NCI-H524 (cell line): ENCODE measurements at places on chromosomes 16 and 17.

DNA sequence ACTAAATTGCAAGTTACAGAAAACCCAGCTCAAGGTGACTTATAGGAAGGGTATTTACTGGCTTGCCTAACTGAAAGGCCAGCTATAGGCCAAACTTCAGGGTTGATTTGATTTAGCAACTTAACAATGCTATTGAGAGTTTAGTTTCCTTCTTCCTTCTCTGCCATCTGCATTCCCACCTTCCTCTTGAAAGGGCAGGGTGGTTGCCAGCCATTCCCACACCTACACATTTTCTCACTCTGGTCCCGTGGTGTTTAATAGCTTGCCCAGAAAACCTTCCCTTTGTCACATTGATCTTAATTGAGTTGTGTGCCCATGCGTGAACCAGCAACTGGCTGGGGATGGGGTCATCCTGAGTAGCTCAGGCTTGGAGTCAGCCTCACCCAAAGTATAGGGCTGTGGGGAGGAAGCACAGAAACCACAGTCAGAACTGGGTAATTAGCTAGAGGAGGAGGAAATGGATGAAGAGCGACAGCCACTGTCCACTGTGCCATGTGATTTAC, 194.7 kb downstream of the SPECC1 start:
- DNase-seq: no peak

- DNase-seq: no peak
Observed at GRCh38 chr17:71052971-71053370, 883.6 kb downstream of the KCNJ2 start.

- no peak for DNase-seq
Observed at GRCh38 chr16:68696514-68696913, 40.6 kb upstream of the CDH1 start.

GRCh38 chr16:15880434-15881308, 7.7 kb downstream of the CEP20 start:
- DNase-seq: no peak

- no peak for DNase-seq
Observed at GRCh38 chr17:82334622-82335394, 1.2 kb upstream of the SECTM1 start.

DNA sequence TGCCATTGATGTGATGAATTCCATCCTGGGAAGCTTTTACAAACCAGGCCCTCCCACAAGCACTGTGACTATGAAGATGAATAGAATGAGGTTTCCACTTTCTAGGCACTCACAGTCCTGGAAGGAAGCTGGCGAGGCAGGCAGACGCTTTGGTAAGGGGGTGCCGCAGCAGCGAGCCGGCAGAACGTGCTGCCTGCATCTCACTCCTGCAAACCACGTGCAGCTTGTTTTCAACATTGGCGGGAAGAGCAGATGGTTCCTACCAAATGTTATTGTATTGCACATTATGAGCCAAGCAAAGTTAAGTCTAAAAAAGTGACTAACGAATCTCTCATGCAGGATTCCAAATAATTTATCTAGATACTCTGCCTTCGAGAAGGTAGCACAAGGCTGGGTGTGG, 3.7 kb upstream of the DNAI2 start:
- DNase-seq: peak; percentile 30

DNA sequence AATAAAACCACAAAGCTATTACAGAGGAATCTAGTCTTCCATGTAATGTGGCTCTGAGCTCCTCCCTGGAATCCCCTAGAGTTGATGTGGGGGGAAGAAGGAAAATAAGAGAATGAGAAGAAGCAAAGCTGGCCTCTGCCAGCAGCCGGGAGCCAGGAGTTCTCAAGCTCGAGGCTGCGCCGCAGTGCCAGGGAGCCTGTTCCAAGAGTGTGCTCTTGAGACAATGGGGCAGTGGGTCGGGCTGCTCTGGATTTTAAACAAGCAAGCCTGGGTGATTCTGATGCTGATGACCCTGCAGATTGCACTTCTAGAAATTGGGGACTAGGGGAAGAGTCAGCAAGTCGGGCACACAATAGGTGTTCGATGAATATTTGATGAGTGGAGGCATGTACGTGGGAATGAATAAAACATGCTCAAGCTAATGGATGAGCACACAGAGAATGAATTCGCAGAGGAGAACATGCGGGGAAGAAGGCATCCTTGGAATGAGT, 119.9 kb downstream of the CMIP start:
- no peak for DNase-seq

DNA sequence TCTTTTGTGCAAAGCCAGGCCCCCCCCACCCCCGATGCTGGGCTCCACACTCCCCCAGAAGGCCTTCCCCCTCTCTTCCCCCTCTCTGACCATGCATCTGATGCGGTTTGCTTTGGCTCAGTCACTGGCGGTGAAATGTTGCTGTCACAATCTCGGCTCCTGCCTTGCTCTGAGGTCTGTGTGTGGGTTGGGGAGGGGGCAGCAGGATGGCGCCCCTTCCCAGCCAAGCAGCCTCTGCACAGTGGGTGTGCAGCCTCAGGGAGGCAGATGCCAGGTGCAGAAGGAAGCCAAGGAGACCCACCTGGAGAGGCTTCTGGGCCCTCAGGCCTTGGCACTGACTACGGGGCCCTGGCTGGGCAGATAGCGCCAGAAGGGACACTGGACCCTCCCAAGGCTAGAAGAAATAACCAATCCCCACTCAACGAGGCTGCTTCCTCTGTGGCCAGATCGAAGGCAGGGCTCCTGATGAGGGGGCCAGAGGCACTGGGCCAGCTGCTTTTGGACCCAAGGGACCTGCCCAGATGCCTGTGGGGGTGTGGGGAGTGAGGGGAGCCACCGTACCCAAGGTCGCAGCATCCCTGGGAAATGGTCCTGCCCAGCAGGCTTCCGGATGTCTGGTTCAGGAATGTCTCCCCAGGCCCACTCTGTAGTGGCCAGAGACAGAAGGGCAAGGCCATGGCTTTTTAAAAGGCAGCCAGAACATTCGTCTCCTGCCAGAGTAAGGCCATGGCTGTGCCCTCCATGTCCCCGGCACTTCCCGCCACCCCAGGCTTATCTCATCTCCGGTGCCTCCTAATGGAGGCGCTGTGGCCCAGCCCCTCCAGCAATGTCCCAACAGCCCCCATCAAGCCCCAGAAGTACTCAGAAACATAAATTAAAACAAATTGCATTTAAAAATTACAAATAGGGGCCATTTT, 43.4 kb upstream of the SLC38A10 start:
- DNase-seq: no peak

DNA sequence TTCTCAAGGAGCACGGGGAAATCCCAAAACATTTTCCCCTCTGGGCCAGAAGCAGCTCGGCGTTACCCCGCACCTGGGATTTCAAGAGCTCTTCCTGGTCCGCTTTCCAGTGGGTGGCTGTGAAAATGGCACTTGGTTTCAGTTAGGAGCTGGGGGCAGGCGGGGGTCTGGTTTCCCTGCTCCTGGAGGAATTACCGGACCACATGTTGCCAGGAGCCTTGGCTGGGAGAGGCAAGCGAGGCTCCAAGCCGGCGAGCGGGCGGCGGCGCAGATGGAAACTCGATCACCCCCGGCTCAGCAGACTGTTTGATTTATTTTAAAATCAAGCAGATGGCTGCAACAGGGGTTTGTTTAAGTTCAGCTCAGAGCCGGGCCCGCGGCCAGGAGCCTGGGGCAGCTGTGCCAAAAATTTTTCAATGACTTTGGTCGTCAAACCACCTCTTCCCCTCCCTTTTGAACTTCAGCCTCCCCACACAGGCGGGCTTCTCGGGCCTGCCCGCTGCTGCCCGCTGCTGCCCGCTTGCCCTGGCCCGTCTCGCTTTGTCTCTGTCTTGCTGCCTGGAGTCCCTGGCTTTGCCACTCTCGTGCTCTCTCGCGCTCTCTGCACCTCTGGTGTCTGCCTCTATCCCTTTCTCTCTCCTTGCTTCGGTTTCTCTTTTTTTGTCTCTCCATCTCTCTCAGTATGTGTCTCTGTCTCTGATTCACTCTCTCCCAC, 108.0 kb upstream of the CIBAR2 start:
- peak; percentile 99 for DNase-seq

DNA sequence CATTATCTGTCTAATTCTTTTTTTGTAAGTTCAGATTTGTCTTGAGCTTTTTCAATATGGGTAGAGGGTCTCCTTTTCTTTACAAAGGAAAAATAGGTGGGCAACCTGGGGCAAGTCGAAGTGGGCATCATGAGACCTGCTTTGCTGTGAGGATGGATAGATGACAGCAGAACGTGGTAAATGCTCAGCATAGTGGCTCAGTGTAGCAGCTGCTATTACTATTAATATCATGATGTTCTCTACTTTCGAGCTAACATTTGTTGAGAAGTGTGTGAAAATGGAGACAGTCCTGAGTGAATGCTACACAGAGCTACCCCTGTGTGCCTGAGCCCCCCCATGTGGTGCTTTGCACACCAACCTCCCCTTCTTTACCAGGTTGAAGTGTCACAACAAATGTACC, 39.0 kb upstream of the LGALS9 start:
- no peak for DNase-seq

DNA sequence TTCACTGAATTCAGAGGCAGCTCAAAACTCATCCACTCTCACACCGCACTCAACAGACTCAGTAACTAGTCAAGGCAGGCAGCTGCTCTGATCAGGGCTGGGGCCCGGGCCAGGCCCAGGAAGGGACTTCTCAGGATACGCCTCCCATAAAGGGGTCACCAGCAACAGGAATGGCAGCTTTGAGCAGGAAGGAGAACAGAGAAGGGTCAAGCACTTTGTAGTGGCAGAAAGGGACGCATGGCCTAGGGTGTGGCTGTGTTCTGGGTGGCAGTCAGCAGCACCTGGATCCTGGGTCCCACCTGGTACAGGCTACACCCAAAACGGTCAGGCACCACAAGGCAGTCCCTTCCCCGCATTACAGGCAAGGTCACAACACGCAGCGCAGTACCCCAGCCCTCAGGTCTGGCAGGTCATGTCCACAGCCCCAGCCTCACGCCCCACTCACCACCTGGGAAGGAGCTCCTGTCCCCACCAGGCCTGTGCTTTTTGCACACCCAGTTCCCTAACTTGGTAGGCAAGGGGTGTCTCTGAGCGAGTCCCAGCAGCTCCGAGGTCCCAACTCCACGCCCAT, 99.7 kb downstream of the ZNF778 start:
- DNase-seq: no peak

DNA sequence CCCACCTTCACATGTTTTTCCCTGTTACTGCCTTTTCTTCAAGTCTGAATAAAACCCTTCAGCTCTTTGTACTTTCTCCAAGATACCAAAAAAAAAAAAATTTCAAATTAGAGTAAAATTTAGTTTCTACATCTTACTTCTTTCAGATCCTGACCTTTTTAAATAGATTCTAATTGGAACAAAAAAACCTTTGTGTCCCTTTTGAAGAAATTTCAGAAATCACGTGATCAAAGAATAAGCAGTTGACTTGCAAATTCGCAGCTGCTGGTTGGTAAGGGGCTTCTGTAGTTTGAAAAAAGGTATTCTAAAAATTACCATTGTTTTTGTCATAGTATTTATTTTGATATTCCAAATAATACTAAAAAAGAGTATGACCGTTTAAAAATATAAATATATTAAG, 71.7 kb downstream of the CDC27 start:
- DNase-seq: no peak

- no peak for DNase-seq
Observed at GRCh38 chr16:69905171-69905555, 46.0 kb upstream of the CLEC18A start.

GRCh38 chr17:36072431-36073121, 8.5 kb downstream of the CCL18 start:
- no peak for DNase-seq

DNA sequence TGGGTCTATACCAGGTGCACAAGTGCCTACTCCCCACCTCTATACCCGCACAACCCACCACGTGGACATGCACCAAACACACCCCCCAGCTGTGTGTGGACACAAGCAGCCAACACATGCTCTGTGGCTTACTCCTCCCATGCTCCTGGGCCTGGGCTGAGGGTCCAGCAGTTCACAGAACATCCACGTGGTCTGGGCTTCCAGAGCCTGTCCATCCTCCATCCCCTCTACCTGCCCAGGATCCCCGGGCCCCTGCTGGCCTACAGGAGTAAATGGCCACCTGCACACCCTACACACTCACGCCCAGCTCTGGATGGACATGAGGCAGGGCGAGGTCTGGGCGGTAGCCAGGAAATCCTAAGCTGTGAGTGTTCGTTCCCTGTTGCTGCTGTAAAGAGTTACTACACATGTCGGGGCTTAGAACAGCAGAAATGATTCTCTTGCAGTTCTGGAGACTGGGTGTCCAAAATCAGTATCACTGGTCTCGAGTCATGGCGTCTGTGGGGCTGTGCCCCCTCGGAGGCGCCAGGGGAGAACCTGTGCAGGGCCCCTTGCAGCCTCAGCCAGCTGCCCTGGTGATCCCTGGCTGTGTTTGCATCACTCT, 15.0 kb upstream of the RAI1 start:
- no peak for DNase-seq

- no peak for DNase-seq
Observed at GRCh38 chr16:50603206-50604064, 55.2 kb downstream of the NKD1 start.

- DNase-seq: no peak
Observed at GRCh38 chr17:48951572-48951971, 6.9 kb upstream of the SNF8 start.

GRCh38 chr16:15403392-15403995, 7.9 kb downstream of the MPV17L start:
- DNase-seq: no peak

GRCh38 chr16:19186408-19186807, 18.4 kb downstream of the SYT17 start:
- no peak for DNase-seq

DNA sequence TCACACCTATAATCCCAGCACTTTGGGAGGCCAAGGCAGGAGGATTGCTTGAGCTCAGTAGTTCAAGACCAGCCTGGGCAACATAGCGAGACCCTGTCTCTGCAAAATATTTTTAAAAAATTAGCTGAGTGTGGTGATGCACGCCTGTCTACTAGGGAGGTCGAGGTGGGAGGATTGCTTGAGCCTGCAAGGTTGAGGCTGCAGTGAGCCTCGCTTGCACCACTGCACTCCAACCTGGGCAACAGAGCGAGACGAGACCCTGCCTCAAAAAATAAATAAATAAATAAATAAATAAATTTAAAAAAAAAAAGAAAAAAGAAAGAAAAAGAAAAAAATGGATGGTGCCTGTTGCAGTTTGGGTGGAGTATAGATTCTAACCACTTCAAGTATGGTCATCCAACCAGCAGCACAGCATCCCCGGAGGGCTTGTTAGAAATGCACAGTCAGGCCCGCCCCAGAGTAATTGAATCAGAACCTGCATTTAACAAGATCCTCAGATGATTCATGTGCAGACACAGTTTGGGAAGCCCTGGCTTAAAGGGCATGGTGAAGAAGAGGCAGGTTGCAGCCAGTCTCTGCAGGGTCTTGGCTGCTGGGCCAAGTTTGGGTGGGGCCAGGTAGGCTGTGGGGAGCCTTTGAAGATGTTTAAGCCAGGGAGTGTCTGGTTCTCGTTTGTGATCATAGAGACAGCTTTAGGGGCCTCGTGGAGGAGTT, 40.8 kb downstream of the MRC2 start:
- DNase-seq: no peak

DNA sequence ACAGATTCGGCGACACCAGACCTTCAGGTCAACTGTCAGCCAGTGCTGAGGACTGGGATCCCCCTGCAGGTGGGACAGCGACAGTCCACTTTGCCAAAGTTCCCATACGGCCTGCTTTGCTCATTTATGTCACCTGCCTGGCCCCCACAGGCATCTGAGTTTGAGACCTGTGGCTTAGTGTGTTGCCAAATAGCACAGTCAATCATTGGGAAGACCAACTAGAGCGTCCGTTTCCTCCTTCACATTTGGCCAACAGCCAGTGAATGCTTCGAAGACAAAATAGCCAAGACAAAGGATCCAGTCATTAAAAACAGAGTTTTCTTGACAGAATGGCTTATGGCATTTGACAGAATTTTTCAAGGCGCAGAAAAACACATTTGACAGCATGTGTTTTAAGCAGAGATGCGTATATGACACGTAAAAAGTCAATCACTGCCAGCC, 113.8 kb downstream of the ABCC12 start:
- DNase-seq: peak; percentile 9

- DNase-seq: no peak
Observed at GRCh38 chr17:61372436-61372835, 27.2 kb upstream of the TBX2 start.
